Uterine smooth muscle cell (primary cell): ENCODE measurements at places on chromosomes 1 and 21. TPM values are rescaled to one million over a fixed set of nuclear protein-coding genes. Genes with fewer than 3 reads are reported as not detected.

The CSMD2 gene
- 5.8 and 10.1 TPM in 2 replicates for total RNA-seq

The SLC35F3 gene
- total RNA-seq = 0.12 and 0.22 TPM in 2 replicates

The NTMT2 gene
- total RNA-seq = not detected in 2 replicates

The OR2L8 gene
- total RNA-seq = 0.25 TPM in 1 of 2 replicates, not detected in the other

The KCNA3 gene
- total RNA-seq = 1.5 and 1.6 TPM in 2 replicates

The S100A6 gene
- 1,072 and 1,519 TPM in 2 replicates for total RNA-seq

The GBP4 gene
- total RNA-seq = 0.25 and 0.77 TPM in 2 replicates

The KCNK1 gene
- total RNA-seq = 28.7 and 32.8 TPM in 2 replicates
